Stimulated activated CD4-positive, alpha-beta T cell treated with anti-CD3 and anti-CD28 coated beads, Interleukin-1b, Interleukin-23, amount 100 ng/mL, for 1 hour (primary cell): ENCODE measurements at places on chromosomes 4 and X.

DNA sequence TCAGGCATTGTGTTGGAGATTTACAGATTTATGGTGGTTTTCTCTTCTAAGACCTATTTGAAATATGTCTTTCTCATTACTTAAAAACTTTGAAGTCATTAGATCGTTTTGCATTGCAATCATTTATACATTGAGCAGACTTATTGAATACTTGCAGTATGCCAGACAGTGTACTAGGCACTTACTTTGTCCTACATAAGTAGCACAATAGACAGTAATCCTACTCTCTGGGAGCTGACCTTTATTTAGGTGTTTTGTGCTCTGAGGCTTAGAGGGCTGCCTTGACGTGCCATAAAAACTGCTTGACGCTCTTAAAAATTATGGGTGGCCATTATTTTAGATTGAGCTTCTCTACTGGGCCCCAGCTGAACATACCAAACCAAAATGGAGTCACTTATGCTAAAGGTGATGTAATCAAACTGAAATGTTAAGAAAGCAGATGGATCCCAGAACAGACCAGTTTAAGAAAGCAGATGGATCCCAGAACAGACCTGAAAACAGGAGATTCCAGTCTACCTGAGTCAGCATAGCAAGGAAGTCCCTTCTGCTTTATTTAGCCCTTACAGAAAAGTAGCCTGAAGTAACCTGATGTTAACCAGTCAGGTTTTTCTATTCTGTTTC is 42.4 kb downstream of the PTTG2 start:
- no peak for DNase-seq

DNA sequence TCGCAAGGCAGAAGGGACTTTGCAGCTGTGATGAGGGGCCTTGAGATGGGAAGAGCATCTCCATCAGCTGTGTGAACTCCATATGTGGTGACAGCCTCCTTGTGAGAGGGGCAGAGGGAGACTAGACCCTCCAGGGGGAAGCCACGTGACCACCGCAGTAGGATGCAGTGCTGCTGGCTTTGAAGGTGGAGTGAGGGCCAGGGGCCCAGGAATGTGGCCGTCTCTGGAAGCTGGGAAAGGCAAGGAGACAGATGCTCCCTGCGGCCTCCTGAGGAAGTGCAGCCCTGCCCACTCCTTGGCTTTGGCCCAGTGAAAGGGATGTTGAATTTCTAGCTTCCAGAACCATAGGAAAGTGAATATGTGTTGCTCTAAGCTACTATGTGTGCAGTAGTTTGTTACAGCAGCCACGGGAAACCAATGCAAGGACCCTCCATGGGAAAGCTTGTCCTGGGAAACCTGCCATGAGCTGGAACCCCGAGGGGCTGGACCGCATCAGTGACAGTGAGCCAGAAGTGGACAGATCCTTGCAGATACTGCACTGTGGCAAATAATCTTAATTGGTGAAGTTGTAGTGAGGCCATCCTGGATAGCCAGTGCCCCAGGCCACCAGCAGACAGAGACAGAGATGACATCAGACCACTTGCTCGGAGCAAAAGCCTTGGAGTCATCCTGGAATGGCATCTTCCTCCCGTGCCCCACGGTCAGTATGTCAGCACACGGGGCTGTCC is 35.4 kb upstream of the SORCS2 start:
- no peak for DNase-seq

DNA sequence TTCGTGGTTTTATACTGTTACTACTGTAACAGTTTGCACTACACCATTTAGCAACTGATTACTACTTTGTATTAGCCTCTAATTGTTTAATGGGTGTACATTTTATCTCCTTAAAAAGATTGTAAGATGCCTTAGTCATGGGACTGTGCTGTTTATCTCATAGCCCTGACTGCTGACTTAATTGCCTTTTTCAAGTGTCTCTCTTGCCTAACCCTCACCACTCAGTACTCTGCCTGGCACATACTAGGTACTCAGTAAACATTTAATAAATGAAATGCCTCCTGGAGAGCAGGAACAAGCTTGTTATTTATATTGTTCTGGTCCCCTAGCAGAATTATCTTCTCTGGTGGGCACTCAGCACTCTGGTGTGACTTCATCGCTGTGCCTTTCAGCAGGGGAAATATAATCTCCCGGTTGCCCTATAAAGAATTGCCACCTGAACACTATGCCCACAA is 1.7 kb upstream of the STIM2 start:
- no peak for DNase-seq

DNA sequence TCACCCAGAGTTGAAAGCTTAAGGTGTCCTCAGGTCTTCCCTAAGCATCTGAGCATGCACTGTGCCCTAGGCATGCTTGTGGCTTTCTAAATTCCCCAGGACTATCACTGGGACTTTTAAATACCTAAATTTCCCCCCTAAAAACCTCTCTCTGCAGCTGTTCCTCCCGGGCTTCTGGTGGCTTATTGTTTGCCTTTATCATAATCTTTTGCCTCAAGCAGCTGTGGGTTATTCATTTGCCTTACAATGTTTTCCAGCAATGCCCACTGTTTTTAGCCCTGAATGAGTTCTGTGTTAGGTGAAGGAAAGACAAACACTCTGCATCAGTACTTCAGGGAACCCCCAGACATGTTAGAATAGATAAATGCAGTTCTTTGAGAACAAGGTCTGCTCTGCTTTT is 455.0 kb downstream of the ZIC3 start:
- DNase-seq: no peak

GRCh38 chrX:154436983-154437752 is at the start of gene GDI1:
TSS of gene GDI1 (plus strand) at chrX:154437154. CDS start at chrX:154437255, 101 bp downstream.
- DNase-seq: no peak

DNA sequence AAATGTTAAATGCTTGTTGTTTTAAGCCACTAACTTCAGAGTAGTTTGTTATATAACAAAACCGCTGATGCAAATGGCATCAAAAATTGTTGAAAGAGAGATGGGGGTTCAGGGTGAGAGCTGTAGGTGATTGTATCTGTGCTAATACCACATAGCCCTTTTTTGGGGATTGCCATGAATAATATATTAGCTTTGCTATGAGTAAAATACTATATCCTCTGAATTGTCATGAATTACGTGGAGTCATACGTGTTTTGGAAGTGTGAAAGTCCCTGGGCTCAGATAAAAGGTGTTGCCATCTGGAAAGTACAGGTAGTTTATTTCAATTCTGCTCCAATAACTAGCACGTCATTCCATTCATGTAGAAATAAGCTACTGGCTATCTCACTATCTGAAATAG is 30.6 kb downstream of the DYNLT3 start:
- no peak for DNase-seq

DNA sequence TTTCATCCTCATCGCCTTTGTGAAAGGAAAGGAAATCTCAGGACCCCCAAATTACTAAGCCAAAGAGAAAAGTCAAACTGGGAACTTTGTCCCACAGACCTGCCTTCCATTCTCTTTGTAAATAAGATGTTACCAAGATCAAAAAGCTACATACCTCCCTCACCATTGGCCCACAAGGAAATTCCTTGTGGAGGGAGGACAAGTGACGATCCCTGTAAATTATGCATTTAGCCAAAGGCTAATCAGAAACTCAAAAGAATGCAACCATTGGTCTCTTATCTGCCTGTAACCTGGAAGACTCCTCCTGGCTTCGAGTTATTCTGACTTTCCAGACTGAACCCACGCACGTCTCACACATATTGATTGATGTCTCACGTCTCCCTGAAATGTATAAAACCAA is 70.3 kb downstream of the SHOX start:
- no peak for DNase-seq

GRCh38 chr4:80074069-80074468 is 1.0 kb upstream of the ANTXR2 start:
- DNase-seq: no peak

- no peak for DNase-seq
Observed at GRCh38 chrX:149993989-149994388, 55.7 kb upstream of the EOLA2 start.
